Occipital lobe (tissue), 3 donors: ENCODE measurements at places on chromosomes 11 and 22. TPM values are rescaled to one million over a fixed set of nuclear protein-coding genes. Genes with fewer than 3 reads are reported as not detected.

ARSA gene
- 6.9 TPM for total RNA-seq

DNA sequence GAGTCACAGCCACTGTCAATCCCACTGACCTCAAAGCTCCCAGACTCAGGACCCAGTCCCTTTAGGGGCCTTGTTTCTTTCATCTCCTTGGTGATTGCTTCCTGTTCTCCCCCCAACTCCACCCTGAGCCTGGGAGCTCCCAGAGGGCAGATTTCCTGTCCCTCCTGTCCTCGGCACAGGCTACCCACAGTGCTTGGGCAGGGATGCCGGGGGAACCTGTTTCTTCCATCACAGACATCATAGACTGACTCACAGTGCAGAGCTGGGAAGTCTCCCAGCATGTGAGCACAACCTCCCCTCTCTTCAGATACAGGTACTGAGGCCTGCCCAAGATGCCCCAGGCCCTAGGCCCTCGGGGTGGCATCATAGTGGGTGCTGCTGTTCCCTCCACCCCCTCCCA lies 16.6 kb downstream of the TRIM29 start:
- no peak for DNase-seq

DNA sequence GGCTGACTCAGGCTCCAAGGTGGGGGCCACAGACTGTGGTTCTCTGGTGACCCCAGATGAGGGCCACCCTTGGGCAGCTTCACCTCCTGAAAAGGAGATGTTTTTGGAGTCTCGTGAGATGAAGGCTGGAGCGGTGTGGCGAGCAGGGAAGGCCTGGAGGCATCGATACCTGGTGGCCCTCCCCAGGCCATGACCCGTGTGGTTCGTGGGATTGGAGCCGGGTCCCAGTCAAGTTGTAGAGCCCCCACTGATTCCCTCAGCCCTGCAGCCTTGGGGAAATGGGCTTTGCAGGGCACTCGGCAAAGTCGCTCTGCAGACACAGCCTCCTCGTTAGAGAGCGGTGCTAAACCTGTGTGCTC lies 1083.4 kb downstream of the BRD1 start:
- no peak for DNase-seq

- DNase-seq, result no peak
Measured at GRCh38 chr11:115191761-115192160, 312.5 kb downstream of the CADM1 start.

GRCh38 chr11:57324154-57324885 lies 432 bp downstream of the TNKS1BP1 start:
- no peak for DNase-seq

DNA sequence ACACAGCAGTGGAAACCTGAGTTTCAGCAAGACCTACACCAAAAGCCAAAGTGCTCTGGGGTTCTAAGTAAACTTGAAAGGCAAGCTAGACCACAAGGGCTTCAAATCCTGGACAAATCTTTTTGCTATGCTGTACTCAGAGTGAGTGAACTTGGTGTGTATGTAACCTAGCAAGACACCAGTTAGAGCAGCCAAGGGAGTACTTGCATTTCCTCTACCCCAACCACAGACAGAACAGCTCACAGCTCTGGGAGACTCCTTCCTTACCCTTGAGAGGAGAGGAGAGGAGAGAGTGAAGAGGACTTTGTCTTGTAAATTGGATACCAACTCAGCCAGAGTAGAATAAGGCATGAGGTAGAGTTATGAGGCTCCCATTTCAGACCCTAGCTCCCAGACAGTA lies 71.4 kb downstream of the CTSC start:
- DNase-seq, result no peak

- DNase-seq, result peak; percentile 40
Measured at GRCh38 chr22:32880893-32881596, 79.5 kb downstream of the TIMP3 start.

DNA sequence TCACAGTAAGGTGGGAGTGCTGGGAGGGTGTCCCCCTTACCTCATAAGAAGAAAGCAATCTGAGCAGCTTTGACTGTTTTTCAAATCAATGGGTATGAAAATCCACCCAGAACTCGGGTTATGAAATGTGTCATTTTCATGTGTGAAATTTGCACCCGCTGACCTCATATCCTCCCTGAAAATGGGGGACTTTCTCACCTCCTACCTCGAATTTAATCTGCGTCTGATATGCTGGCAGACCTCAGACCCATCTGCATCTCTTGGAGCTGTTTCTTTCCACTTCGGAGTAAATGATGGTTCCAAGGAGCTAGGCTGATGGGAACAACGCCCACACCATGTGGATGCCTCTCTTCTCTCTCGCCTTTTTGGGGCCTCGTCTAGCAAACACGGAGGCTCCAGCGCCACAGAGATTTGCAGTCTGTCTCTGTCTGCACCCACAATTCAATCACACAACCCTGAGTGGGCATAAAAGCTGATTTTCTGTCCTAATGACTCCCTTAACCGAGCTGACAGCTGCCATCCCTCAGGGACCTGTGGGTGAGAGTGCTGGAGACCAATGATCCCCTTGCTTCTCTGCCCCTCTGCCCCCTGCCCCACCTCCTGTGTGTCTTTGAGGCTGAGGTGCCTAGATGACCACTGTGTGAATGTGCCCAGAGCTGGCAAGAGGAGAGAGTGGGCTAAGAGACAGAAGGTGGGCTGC lies 71.0 kb downstream of the TRIM29 start:
- DNase-seq, result peak; percentile 20

ANO1 gene
- 0.62 TPM for total RNA-seq

OR51E1 gene
- total RNA-seq, result 0.16 TPM

BCR gene
- total RNA-seq, result 53.2 TPM
